HS-5 (cell line): ENCODE measurements at places on chromosomes 7 and 10.

- peak; percentile 35 for DNase-seq
These were observed 209.4 kb upstream of the KLF14 start for GRCh38 chr7:130943336-130943901.

GRCh38 chr7:128427289-128427891 is 17.6 kb upstream of the IMPDH1 start:
- DNase-seq: no peak

DNA sequence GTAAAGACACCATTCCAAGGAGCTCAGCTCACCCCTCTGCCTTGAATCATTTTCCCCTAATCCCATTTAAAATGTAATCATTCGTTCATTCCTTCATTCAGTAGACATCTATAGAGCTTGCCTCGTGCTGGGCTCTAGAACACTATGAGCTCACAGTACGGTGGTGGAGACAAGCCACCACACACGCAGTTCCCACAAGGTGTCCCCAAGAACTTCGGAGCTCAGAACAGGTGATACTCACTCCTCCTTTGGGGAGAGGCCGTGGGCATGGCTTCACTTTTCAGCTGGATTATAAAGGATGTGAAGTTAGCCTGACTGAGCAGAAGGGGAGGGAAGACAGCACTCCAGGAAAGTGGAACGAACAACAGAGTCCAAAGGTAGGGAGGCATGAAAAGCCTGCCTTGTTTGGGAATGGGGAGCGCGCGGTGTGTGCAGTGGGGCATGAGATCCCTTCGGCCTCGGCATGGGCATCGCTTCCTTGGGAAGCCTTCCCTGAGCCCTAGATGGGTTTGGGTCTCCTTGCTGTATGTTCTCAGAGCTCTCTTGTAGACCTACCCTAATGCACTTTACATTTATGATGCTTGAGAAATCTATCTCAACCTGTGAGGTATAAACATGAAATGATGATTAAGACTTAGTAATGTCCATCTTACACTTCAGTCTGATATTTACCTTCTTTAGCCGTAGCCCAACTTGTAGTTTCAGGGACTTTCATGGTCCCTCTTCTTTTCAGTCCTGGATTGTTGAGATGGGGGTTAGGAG is 809 bp upstream of the OGA start:
- no peak for DNase-seq

GRCh38 chr7:40059057-40059456 is 75.4 kb downstream of the MPLKIP start:
- no peak for DNase-seq

DNA sequence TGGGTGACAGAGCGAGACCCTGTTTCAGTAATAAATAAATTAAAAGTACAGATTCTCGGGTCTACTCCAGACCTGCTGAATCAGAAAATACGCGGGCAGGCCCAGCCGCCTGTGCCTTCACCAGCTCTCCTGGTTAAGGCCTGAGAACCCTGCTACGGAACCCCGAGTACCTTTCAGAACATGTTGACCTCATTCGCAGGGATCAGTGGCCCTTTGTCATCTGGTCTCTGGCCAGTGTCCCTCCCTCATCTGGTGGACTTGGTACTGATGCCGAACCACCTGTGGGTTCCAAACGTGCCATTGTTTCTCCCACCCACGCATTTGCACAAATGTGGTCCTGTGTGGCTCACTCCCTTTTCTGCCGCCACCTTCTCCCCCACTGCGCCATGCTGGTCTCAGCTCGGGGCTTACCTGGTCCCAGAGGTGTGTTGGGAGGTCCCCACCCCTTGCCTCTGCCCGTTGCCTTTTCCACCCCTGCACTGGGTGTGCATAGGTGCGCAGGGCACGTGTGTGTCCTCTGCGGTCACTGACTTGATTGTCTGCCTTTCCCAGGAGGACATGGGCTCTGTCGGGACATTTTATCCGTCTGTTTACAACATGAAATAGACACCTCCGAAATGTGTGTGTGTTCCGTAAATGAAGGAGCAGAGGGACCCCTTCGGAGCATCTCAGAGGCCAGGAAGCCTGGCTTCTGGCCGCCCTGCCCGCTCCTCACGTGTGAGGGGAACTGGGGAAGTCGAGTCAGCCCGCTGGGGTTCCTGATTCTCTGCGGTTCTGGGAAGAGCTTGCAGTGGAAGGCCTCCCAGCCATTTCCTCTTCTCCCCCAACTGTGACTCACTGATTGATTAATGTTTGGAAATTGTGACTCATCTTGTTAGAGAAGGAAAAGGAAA is 135.2 kb downstream of the CUX1 start:
- DNase-seq: peak; percentile 63

GRCh38 chr10:75772153-75772887 is 340.9 kb downstream of the LRMDA start:
- no peak for DNase-seq

DNA sequence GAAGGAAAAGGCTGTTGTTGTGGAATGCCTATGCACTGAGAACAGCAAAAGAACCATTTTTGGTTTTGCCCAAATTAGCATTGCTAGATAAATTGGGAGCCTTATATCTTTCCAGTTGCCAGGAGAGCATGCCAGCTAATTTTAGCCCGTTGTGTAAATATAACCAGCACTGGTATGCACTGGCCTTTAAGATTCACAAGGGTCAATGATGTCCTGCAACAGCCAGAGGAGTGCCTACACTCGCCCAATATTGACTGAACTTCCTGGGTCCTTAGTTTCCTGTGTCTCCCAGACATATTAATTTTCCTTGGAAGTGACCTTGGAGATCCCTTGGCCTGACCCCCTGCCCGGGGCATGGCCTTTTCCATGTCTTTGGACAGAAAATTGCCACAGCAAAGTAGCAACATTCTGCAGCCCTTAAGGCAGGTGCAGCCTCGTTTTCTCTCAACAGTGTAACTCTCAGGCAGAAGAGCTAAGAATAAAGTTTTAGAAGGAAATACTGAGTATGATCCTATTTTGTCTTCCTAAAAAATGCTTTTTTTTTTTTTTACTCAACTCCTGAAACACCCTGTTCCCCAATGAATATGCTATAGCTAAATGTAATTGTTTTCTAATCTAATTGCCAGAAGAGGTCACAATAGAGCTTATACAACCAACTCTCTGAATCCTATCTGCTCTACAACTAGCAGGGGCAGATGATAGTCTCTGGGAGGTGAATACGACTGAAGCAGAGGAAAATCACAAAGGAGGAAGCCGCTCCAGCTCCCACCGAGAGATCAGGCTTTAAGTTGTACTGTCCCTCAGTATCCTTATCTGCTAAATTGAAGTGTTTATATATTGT is 131.9 kb upstream of the PCGF5 start:
- DNase-seq: no peak

DNA sequence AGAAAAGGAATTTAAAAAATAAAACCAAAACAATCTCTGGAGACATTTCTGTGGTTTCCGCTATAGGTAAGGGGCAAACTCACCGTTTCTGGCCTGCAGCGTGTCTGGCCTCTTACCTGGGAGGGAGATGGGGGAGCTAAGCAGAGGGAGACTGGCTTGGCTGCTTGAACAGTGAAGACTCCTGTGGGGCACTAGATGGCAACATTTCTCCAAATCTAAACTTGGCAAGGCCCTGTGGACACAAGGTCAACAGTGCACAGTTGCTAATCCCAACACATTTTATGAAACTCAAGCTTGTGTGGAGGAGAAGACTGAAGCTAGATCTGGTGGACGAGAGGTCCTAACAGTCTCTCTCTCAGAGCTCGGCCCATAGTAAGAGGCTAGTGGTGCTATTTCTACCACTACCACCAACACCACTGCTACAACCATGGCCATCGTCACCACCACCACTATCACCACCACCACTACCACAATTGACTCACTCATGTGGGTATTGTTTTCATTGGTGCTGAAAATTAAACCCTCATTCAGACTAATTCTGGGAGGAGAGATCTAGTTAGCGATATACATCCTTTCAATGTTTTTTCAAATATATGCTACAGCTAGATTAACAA is 28.4 kb upstream of the CDHR3 start:
- DNase-seq: no peak

- DNase-seq: no peak
These were observed 39.7 kb downstream of the POU6F2 start for GRCh38 chr7:39017369-39017915.

GRCh38 chr7:35599061-35599460 is 95.9 kb downstream of the HERPUD2 start:
- DNase-seq: no peak

DNA sequence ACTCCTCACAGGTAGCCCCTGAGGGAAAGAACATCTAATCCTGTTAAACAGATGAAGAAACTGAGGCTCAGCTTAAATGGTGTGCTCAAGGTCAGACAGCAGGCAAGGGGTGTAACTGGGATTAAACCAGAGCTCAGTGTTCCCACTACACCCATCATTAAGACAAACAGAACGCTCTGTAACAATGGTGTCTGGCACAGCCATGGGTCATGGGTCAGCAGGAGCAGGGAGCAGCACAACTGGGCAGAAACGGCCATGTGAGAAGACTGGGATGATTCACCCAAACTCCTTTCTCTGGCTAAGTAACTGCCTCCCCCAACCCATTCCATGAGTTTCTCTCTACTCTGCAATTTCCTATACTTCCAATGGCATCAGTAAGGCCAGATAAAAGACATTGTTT is 85.5 kb upstream of the PDE1C start:
- DNase-seq: no peak

GRCh38 chr7:24894429-24895221 is 85.4 kb downstream of the OSBPL3 start:
- DNase-seq: no peak

DNA sequence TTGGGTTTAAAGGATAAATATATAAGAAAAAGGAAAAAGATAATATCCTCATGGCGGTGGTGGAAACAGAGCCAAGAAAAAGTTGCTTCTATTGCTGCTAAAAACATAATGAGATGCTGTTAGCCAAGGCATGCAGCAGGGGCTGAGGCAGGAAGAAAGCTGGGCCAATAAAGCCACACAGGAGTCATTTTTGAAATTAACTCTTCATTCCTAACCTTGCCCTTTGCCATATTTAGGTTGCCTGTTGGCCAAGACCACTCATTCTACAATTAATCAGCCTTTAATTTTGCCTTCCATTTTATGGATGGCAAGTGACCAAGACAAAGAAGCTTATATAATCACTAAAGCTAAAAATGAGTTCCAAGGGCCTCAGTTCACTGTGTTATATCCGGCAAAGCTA is 58.2 kb downstream of the ARMH3 start:
- no peak for DNase-seq

GRCh38 chr7:124996778-124997177 is 67.2 kb upstream of the POT1 start:
- DNase-seq: no peak

GRCh38 chr7:32218741-32219288 is 148.6 kb upstream of the PDE1C start:
- no peak for DNase-seq

- no peak for DNase-seq
These were observed 11.3 kb downstream of the XRCC2 start for GRCh38 chr7:152664636-152665035.

DNA sequence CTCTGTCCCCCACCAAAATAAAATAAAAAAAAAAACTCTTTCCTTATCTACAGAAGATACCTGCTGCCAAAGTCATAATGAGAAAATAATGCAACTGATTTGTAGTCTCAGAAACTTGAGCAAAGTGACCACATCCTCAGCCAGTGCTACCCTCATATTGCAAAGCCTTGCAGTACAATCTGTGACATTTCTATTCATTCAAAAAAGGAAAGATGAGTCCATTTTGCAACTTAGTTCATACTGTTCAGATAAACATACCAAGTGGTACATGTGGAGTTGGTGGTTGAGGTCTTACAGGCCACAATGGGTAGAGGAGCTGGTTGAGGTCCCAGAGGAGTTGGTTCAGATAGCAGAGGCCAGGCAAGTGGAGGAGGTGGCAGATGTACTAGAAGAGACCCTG is 6.5 kb upstream of the EIF5AL1 start:
- DNase-seq: no peak

- DNase-seq: no peak
These were observed 201.6 kb downstream of the TAX1BP1 start for GRCh38 chr7:27941522-27941921.

- no peak for DNase-seq
These were observed 825.9 kb upstream of the IGFBP3 start for GRCh38 chr7:46746695-46747687.

- no peak for DNase-seq
These were observed 71.6 kb upstream of the CTTNBP2 start for GRCh38 chr7:117944886-117945285.

DNA sequence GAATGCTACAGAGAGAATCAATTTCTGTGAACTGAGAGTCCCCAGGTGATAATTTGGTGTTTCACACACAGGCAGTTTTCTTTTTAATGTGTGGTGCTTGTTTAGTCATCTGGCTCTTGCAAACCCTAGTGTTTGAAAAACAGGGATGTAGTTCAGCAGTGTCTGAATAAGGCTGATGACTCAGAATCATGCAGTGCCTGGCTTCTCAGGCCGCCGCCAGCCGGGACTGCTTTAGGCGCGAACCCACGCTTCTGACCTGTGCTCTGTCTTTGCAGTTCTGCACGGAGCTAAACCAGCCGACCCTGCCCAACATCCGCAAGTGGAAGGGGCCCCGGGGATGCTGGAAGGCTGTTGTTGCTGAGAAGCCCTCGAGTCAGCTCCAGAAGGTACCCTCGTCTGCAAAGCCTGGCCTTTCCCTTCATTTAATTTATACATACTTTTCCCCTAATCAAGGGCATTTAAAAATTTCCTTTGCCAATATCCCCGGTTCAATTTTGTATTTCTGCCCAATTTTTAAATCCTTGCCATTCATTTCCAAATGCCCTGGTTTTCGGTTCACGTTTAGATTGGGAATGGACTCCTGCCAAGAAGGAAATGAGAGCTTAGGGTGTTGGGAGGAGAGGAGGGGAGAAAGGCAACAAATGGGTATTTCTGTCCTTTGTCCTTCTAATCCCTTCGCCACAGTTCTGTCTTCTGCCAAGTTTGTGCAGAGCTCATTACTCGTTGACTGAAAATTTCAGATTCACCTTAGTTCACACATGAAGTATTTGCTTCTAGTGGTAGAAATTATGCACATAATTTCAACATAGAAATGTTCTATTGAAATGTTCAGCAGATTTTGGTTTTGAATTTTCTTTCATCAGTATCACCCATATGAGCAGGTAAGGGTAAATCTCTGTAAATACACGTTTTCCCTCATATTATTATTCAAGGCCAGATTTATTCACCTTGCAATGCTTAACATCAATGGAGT is 108.5 kb upstream of the ANLN start:
- DNase-seq: peak; percentile 72

DNA sequence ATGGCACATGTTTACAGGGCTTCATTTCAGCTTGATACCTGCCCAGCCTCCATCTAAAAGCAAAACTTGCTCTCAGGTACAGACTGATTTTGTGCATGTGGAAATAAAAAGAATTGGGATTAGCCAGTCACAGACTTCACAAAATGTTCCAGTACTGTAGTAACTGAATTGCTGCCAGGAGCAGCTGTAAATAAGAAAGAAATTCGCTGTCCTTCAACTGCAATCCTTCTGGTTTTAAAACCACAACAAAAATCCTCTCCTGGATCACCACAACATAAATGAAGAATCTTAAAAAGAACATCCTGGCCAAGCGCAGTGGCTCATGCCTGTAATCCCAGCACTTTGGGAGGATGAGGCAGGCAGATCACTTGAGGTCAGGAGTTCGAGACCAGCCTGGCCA is 3.9 kb upstream of the MIOS start:
- no peak for DNase-seq

DNA sequence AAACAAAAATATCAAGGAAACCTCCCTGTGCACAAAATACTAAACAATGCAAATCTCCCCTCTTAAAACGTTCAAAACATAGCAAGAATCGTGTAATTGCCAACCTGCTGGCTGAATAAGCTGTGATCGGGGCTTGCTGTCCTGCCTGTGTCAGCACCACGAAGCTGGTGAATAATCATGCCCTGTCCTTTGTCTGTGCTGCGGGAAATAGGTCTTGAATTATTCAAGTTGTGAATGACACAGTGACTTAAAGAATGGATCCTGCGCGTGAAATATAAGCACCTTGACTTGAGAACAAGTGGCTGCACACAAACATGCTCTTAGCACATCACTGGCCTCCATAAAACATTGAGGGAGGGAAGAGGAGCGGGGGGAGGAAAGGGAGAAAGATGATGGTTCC is 130.2 kb downstream of the OAT start:
- no peak for DNase-seq
